GM23248 (cell line): ENCODE measurements at places on chromosomes 6 and 20. TPM values are rescaled to one million over a fixed set of nuclear protein-coding genes. Genes with fewer than 3 reads are reported as not detected.
A peak's percentile ranks its signal among the peaks of the same experiment; 100 is the strongest.

DNA sequence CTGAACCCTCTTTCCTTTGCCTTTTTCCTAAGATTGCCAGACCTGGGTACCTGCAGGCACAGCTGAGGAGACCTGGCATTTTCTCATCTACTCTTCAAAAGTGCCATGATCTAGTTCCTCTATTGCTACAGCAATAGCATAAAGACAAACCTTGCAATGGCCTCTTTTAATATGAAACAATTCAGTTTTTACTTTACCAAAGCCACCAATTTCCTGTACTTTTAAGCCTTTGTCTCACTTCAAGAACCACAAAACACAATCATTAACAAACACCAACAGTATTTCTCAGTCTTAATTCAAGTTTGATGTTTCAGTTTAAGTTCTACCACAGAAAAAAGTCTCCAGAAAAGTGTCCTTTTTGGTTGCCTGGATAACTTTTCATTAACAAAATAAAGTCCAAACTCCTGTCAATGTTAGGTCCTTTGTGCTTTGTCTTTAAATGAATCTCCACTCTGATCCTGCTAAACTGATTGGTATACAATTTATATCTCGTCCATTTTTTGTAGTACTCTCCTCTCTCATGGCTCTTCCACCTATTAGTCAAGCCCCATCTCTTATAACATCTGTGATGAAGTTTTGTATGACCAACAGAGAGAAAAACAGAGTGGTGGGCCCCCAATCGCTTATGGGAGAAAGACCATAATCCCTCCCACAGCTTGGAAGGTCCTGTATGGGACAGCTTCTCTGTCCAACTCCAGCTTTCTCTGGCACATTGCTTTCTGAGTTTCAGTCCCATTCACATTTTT lies 50.5 kb upstream of the THEMIS start:
- H3K4me3 ChIP-seq, result no peak overlapping the region
- H3K27me3 ChIP-seq, result no peaks in the 10 kb centered on the region
- H3K36me3 ChIP-seq, result no peaks in the 10 kb centered on the region
- DNase-seq, result no peak

DNA sequence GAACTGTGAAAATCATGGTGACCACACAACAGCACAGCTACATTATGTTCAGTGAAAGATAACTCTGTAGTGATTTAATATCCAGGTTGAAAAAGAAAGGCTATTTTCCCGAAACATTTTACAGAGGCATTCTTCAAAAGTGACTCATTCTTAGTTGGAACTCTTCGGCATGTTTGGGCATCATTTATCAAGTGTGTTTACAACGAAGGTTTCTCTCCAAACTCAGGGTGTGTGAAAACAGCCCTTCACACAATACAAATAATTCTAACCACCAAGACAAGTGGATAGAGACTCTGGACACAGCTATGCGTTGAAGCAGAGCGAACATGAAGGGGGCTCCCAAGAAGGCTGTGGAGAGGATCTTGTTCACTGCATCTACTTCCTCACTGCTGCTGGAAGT lies 57.6 kb downstream of the CBLN4 start:
- H3K4me3 ChIP-seq, result no peak overlapping the region
- H3K27ac ChIP-seq, result no peak overlapping the region
- H3K4me1 ChIP-seq, result no peaks in the 10 kb centered on the region
- DNase-seq, result no peak

- H3K27ac ChIP-seq, result no peak overlapping the region
- no peaks in the 10 kb centered on the region for H3K27me3 ChIP-seq
- no peaks in the 10 kb centered on the region for H3K4me1 ChIP-seq
- no peak overlapping the region for H3K4me3 ChIP-seq
- DNase-seq, result no peak
These were observed 69.6 kb downstream of the EYS start for GRCh38 chr6:65637289-65638046.

The ZNF165 gene
- polyA plus RNA-seq, result 0.41 and 0.81 TPM in 2 replicates

The HTR1B gene
- polyA plus RNA-seq, result not detected in 2 replicates

GRCh38 chr6:107101211-107101610 lies 14.1 kb downstream of the BEND3 start:
- no peak overlapping the region for H3K4me3 ChIP-seq
- H3K36me3 ChIP-seq, result no peaks in the 10 kb centered on the region
- DNase-seq, result no peak
- no peak overlapping the region for H3K27ac ChIP-seq

DNA sequence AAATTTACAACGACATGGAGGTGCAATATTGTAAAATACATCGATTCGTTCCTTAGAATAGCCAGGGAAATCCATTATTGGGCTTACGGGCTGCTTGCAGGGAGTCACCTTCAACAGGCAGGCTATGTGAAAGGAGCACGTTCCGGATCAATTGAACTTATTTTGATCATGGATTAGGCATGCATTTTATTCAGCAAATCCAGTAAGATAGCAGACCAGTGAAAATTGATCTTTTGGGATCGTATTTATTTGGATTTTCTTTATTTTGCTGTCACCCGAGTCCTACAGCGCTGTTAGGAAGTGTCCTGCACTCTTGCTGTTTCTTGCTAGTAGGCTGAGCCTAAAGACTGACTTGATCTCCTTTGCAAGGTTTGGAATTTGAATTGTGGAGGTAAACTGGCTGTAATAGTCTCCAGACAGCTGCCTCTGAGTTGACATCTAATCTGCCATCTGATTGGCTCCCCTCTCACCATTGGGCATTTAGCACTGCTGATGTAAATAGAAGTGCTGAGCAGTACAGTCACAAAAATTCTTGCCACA lies 3.0 kb downstream of the ARID1B start:
- DNase-seq, result peak; percentile 92
- H3K4me1 ChIP-seq, result peaks cover 46% of the 10 kb centered on the region
- H3K36me3 ChIP-seq, result no peaks in the 10 kb centered on the region

DNA sequence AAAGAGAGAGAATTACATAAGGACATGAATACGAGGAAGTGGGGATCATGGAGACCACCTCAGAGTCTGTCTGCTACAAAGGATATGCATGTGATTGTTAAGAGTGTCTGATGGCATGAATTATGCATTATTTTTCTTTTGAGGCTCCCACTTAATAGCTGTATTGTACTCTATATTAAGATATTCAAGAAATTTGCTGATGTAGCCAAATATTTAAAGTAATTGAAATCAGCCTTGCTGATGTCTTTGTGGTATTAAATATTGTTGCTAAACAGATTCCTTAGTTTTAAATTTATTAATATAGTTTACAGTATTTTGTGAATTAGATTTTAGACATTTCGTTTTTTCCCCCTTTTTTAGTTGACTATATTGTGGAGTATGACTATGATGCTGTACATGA lies 25.3 kb downstream of the CD2AP start:
- no peaks in the 10 kb centered on the region for H3K27me3 ChIP-seq
- H3K36me3 ChIP-seq, result no peaks in the 10 kb centered on the region
- no peaks in the 10 kb centered on the region for H3K4me1 ChIP-seq
- no peak overlapping the region for H3K4me3 ChIP-seq

- no peaks in the 10 kb centered on the region for H3K27me3 ChIP-seq
- no peaks in the 10 kb centered on the region for H3K36me3 ChIP-seq
- no peak overlapping the region for H3K27ac ChIP-seq
- no peak for DNase-seq
- no peaks in the 10 kb centered on the region for H3K4me1 ChIP-seq
These were observed 5.3 kb upstream of the CPNE5 start for GRCh38 chr6:36844232-36845170.

GRCh38 chr6:56649782-56650181 lies 7.1 kb upstream of the DST start:
- no peak overlapping the region for H3K4me3 ChIP-seq
- H3K36me3 ChIP-seq, result peaks cover 54% of the 10 kb centered on the region
- peaks cover 57% of the 10 kb centered on the region for H3K4me1 ChIP-seq
- DNase-seq, result peak; percentile 72

DNA sequence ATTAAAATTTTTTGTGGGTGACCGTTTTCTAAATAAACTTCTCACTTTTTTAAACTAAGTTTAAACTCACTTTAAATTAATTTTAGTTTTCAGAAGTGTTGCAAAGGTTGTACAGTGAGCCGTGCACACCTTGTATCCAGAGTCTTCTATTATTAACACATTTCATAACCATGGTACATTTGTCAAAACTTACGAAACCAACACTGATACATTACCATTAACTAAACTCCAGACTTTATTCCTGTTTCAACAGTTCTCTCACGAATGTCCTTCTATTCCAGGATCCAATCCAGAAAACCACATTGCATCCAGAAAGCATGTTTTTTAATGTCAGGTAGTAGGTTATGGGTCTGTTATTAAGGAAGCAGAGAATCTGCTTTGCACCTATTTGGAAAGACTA lies 319.9 kb downstream of the CBLN4 start:
- no peaks in the 10 kb centered on the region for H3K4me1 ChIP-seq
- H3K36me3 ChIP-seq, result no peaks in the 10 kb centered on the region
- H3K27ac ChIP-seq, result no peak overlapping the region
- DNase-seq, result no peak
- H3K4me3 ChIP-seq, result no peak overlapping the region

DNA sequence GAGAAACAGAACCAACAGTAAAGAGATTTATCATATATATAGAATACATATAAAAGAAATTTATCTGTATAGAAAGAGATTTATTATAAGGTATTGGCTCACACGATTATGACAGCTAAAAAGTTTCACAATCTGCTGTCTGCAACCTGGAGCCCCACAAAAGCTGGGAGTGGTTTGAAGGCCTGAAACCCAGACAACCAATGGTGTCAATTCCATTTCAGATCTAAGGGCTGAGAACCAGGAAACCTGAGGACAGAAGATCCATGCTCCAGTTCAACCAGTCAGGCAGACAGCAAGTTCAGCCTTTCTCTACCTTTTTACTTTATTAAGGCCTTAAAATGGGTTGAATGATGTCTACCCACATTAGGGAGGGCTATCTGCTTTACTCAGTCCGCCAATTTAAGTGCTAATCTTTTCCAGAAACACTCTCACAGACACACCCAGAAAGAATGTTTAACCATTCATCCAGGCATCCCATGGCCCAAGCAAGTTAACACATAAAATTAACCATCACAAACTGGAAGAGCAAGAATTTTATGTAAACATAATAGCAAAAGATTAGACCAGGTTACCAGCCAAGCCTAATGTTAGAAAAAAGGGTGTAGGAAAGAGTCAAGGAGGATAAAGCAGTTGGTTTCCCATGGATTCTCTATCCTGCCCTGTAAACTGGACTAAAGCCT lies 170.9 kb downstream of the FUT9 start:
- H3K4me1 ChIP-seq, result no peaks in the 10 kb centered on the region
- no peak for DNase-seq
- H3K27me3 ChIP-seq, result no peaks in the 10 kb centered on the region
- no peak overlapping the region for H3K4me3 ChIP-seq
- H3K36me3 ChIP-seq, result no peaks in the 10 kb centered on the region

The MAP3K7 gene
- 32.9 and 33.6 TPM in 2 replicates for polyA plus RNA-seq
